ENCODE measurements at places on chromosomes 11 and 22.

- DNase-seq, result no peak
Observed at GRCh38 chr11:19658344-19658743, 54.3 kb upstream of the NAV2 start.

DNA sequence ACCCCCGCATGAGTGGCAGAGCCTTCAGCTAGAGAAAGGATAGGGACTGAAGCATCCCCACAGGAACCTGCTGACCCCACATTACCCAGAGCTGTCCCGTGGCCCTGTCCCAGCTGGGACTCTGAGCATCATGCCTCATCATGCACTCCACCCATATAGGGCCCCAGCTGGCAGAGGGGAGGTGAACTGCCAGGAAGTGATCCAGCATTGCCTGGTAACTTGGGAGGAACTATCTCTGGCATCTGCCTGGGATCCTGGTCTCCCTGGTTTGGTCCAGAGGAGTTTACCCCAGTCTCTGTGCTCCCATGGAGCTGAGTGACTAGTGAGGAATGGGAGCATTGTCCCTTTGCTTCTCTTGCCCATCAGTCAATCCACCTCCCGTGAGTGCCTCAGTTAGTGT, 228.8 kb downstream of the GRIK4 start:
- DNase-seq, result no peak

DNA sequence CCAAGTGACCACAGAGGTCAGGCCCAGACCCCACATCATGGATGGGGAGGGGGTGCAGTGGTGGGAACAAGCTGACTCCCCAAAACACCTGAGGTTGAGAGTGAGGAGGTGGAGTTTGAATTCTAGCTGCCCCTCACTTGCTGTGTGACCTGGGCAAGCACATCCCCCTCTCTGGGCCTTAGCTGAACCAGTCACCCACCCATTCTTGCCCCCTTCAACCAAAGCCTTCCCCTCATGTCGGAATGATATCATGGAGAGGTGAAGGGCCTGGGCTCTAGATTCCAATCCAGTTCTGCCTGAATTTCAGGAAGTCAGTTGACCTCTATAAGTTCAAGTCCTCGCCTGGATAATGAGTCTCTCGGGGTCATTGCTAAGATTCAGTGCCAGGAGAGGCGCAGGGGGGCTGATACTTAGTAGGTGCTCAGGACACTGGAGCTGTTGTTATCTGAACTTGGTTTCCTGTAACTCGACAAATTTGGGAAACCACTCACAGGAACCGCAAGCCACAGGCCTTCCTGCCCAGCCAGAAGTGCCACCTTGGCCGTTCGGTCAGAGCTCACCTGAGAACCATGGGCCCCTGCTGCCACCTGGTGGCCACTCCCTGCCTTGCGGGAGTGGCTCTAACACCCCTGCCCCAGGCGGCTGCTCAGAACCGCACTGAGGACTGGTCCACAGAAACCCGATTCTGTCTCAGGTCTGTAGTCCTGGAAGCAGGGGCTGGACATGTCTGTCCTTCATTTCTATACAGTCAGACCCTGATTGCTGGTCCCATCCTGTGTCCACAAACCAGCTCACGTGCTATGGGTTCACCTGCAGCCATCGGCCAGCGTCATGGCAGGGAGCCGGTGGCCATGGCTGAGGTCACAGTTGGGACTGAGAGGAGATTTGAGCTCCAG, 6.9 kb downstream of the CDC42EP1 start:
- DNase-seq, result peak; percentile 40

GRCh38 chr11:120759046-120759445, 247.5 kb downstream of the GRIK4 start:
- no peak for DNase-seq

- no peak for DNase-seq
Observed at GRCh38 chr11:82959987-82960778, 58.6 kb downstream of the DDIAS start.

DNA sequence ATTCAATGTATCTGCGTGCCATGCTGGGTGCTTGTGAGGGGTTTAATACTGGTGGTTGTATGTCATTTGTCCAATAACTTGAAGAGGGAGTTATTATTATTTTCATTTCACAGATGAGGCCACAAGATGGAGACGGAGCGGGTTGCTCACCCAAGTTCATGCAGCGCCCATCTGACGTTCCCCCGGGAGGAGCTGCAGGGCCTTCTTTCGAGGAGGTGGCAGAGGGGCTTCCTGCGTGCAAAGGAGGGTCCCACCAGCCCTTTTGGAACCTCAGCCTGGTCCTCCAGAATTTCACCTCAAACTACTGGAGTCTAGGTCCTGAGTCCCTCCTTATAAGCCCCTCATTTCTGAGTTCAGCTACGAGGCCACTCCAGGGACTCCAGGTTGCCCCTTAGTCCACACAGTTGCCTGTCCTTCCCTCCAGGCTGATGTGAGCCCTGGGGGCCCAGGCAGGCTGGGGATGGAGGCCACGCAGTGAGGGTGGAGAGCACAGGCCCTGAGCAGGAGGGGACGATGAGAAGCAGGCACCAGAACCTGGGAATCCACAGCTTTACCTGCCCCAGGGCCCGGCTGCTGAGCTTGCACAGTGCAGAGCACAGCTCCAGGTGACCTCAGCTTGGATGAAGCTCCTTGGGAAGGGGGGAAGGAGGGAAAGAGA, 2.9 kb upstream of the VSIG10L2 start:
- DNase-seq, result no peak

GRCh38 chr11:114110952-114111947, 51.7 kb downstream of the ZBTB16 start:
- DNase-seq, result no peak

DNA sequence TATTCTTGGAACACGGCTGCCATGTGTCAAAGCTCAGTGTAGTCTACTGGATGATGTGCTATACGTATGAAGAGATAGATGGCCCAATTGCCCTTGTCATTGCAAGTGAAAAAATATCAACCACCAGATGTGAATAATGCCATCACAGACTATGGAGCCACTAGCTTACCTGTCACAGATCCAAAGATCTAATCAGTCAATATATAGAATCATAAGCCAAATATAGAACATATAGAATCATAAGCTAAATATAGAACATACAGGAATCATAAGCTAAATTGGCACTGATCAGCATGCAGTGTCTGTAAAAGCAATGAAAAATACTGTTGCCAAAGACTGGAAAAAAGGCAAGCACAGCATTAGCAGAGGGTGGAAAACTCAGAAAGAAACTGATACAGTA, 1656.9 kb upstream of the RAG2 start:
- DNase-seq, result no peak

DNA sequence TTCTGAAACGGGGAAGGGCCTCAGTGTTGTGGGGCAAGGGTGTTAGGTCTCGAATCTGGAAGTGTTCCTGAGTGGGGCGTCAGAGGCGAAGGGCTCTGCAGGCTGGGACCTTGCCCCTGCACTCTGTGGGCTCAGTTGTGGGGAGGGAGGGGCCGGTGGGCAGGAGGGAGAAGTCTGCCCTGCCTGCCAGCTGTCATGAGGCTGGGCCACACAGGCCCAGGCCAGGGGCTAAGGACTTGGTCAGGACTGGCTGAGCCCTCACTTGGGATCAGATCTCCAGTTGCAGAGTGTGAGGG, at the start of gene CRACR2B:
TSS of gene CRACR2B (plus strand) at position 23 of the 296 bp plus-strand sequence. CDS start 689 bp downstream, outside the sequence.
- DNase-seq, result no peak

DNA sequence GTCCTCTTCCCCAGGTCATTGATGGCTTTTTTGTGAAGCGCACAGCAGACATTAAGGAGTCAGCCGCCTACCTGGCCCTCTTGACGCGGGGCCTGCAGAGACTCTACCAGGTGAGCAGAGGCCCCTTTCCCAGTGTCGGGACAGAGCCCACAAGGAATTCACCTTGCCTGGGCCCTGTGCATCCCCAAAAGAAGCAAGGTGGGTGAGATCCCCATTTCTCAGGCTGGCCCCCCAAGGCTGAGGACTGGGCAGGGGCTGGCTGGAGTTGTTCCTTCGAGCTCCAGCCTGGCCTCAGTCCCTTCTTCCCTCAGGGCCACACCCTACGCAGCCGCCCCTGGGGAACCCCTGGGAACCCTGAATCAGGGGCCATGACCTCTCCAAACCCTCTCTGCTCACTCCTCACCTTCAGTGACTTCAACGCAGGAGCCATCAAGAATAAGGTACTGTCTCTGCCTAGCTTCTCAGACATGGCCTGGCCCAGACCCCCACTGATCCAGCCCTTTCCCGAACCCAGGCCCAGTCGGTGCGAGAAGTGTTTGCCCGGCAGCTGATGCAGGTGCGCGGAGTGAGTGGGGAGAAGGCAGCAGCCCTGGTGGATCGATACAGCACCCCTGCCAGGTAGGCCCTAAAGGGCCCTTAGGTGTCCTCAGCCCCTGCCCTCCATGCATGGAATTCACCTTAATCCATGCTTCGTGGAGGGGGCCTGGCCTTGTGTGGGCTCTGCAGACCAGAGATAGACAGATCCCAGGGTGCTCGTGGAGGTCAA, 4.7 kb downstream of the MUS81 start:
- no peak for DNase-seq

GRCh38 chr22:49770547-49771265, 57.0 kb downstream of the BRD1 start:
- no peak for DNase-seq

DNA sequence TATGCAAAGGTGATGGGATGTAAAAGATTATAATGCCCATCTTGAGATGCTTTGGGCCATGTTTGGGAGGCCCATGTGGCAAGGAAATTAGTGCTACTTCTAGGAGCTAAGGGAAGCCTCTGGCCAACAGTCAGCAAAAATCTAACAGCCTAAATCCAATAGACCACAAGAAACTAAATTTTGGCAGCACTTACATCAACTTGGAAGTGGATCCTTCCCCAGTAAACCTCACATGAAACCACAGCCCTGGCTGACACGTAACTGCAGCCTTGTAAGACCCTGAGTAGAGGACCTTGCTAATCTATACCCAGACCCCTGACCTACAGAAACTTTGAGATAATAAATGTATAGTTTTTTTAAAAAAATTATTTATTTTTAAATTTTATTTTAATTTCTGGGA, 13.1 kb upstream of the GRK3 start:
- no peak for DNase-seq

DNA sequence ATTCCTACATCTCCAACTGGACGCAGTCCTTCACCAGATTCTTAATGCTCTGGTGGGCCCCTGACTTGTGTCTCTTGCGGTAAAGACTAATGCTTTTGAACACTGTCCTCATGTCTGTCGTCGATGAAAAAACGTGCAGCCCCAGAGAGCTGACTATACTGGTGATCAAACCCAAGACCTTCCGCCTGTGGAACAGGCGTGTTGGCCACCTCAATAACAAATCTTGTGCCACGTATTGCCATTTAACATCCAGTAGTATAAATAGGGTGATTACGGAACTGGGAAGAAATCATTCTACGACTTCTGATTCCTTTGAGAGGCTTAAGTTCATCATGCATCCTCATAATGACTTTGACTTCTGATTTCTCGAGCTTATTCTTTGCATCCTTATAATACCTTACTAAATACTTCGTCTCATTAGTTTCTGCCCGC, 45.6 kb downstream of the OR4D9 start:
- no peak for DNase-seq

DNA sequence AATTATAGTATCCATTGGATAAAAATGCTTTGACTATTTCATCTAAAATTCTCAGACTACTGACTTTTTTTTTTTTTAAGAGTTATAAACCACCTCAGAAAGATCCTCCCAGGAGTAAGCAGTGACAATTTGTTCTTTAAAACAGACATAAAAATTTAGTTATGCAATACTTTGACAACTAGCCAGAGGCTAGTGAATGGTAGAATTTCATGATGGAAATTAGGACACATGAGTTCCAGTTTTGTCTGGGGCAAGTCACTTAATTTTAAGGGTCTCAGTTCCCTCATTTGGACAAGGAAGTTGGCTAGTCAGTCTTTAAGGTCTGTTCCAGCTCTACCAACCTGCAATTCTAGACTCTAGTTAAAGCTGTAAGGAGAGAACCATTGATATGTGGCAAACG, 2.9 kb downstream of the IL18 start:
- no peak for DNase-seq

- no peak for DNase-seq
Observed at GRCh38 chr11:111975076-111975806, 38.1 kb downstream of the DIXDC1 start.

DNA sequence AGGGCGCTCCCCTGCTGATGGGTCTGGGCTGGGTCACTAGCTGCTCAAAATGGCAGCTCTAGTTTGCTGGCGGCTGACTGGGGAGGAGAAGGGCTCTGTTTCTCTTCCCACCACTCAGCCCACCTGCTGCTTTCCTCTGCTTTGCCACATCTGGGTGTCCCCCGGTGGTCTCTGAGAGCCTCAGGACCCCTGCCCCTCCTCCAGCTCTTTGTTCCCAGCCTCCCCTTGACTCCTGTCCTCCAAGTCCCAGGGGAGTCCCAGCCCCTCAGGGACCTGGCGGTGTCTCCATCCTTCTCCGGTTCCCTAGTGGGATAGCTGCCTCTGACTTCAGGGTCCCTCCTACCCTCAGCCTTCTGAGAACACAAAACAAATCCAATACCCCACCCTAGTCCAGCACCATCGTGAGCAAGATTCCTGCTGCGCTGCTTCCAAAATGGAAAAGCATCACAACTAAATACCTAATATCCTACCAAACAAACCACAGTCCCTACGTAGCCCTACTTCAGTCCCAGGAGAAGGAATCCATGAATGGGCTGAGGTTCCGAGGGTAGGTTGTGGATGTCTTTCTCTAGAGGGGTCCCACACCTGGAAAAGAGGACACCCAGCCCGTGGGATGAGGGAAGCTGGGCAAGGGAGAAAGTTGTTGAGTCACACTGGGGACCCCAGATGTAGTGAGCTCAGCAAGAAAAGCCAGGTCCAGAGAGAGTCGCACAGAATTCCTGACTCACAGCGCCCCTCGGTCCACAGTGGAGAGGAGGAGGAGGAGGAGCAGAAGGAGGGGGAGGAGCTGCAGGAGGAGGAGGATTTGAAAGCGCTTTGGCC, 45.0 kb upstream of the NNMT start:
- DNase-seq, result no peak

- DNase-seq, result no peak
Observed at GRCh38 chr22:46738647-46739093, 618 bp upstream of the CERK start.

- DNase-seq, result no peak
Observed at GRCh38 chr22:43658823-43659222, 153.3 kb downstream of the EFCAB6 start.

DNA sequence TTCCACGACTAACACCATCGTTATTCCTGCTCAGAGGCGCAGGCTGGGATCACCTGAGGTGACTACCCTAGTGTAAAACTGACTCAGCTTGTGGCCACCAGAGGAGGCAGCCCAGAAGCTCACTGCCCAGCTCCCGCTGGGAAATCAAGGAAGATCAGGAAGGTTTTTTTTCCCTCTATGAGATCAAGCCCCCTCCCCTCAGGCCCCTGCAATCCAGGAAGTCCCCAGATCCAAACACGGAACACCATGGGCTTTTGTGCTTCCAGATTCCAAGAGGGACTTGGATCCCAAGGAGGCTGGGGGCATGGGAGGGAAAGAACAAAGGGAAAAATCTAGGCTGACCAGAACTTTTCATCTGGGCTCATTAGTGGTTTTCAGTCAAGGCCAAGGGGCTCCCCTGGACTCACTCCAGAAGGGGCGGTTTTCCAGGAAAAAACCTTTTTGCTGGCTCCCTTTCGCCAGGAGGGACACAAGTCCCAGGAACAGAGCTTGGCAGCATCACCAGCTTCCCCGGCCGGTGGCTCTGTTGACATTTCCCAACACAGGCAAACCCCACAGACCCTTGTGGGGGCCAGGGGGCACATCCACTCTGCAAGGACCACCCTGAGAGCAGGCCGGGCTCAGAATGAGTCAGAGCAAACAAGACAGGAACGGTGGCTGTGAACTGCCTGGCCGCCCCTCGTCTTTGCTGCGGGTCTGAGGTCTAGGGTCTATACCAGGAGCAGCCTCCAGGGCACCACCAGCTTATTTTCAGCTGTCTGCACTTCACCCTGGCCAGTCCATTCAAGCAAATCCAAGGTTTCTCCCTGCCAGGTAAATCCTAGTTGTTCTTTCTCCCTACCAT, 36.8 kb downstream of the MYH9 start:
- no peak for DNase-seq

GRCh38 chr22:38203090-38203810, 1.5 kb downstream of the MAFF start:
- no peak for DNase-seq

Measured in NCI-H1105 (cell line).